ENCODE measurements at places on chromosomes 5 and 9.

GRCh38 chr5:135600971-135601381 is 22.2 kb upstream of the CXCL14 start:
- DNase-seq = no peak

DNA sequence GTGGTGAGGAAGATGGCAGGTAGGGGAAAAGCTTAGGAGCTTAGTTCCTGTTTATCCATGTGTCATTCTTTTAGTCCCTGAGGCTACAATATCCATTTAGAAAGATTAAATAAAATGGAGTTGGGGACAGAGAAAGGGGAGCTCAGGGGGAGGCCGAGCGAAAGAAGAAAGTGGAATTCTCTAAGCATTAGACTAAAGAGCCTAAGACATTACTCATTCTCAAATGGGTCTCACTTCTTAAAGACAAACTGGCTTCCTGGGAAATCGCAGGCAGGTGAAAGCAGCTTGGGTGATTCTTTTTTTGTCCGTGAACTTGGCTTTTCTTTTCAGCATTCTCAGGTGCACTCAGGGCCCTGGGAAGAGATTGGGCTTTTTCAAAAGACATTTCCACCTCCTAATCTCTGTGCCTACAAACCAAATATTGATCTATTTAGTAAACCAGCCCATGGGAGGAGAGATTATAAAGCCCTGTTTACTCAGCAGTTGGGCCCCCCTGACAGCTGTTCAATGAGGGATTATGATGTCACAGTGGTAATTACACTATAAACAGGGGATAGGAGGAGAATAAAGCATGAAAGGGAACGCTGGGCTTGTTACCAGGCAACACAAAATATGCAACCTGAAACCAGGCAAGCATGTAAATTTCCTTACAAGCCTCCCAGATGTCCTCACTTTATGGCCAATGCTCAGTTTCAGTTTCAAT is 584.0 kb downstream of the ACTL7B start:
- DNase-seq = no peak

GRCh38 chr5:168073311-168073710 is 218.1 kb upstream of the WWC1 start:
- DNase-seq = no peak

GRCh38 chr5:177421062-177421798 is 5.2 kb upstream of the GRK6 start:
- no peak for DNase-seq

GRCh38 chr9:92402360-92402759 is 2.0 kb downstream of the OGN start:
- no peak for DNase-seq

GRCh38 chr5:170216257-170216864 is 16.4 kb upstream of the C5orf58 start:
- peak; percentile 46 for DNase-seq

DNA sequence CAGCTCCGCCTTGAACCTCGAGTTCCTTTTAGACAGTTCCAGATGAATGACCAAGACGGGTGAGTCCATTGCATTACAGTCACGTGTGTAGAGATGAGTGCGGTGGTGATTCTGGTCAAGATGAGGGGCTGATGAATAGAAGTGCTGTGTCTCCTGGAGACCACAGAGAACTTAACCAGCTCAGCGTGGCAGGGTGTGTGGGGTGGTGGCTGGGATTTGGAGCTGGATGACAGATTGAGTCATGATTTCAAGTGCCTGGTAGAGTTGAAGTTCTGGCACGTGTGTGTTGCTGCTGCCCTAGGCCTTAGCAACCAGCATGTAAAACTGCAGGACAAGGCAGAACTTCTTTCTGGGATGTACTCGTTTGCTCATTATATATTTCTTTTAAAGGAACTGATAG is 53.3 kb downstream of the PRRC2B start:
- no peak for DNase-seq
